ENCODE measurements at places on chromosomes 12 and 14.

- no peak for DNase-seq
Measured at GRCh38 chr12:31899109-31899508, 60.1 kb upstream of the RESF1 start.

- no peak for DNase-seq
Measured at GRCh38 chr14:95679998-95680735, 6.1 kb upstream of the TCL1B start.

DNA sequence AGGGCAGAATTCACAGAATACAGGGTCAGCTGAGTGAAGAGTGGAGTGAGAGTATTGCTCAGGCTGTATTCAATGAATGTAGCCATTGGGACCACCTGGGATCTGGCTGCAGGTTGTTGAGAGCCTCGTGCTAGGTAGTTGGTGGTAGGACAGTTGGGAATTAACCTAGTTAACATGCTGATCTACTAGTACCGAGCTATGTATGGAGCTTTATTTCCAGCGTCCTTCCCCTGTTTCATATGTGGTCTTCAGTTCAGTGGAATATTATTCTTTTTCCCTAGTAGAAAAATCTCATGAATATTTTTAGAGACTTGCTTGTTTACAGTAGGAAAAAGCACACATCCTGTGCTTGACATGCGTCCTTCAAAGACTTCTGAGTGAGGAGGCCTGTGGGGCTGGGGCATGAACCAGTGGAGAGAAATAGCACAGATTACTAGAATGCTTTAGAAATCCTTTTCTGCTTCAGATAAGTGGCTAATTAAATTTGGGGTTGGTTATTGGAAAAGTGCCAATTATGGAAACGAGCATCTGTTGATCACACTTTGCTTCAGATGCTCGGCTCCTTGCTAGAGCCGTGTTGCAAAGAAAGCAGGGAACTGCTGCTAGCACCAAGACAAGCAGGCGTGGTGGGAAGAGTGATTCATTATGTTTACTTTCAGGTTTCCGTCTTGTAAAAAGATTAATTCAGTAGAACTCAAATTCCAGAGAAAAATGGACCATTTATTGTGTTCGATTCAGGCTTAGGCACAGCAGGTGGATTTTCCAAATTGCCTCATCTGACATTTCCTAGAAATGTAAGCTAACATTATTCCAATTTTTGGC is 53.6 kb downstream of the ARF6 start:
- peak; percentile 60 for DNase-seq

DNA sequence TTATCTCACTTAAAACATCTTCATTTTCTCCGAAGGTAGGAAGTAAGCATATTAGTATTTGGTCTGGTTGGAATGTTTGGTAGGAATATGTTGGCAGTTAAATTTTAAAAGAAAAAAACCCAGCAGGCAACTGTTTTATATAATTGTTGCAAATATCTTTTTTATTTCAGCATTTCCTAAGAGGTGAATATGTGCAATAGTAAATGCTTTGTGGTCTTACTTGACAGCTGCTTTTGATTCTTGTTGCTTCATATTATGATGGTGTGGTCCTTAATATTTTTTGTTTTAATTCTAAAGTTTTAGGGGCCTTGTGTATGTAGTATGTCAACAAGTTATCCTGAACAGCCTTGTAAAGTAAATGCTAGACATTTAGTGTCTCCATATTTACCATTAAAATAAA is 6.3 kb downstream of the TRAFD1 start:
- DNase-seq, result no peak

GRCh38 chr14:100432652-100433427 is 109.7 kb downstream of the SLC25A47 start:
- DNase-seq, result no peak

- no peak for DNase-seq
Measured at GRCh38 chr12:83210933-83211332, 524.2 kb downstream of the TMTC2 start.

GRCh38 chr12:66903782-66904396 is 225.0 kb upstream of the GRIP1 start:
- no peak for DNase-seq

GRCh38 chr12:56158926-56159461 is 835 bp downstream of the MYL6 start:
- DNase-seq, result peak; percentile 54

- no peak for DNase-seq
Measured at GRCh38 chr14:70721542-70721941, 79.8 kb downstream of the TTC9 start.

DNA sequence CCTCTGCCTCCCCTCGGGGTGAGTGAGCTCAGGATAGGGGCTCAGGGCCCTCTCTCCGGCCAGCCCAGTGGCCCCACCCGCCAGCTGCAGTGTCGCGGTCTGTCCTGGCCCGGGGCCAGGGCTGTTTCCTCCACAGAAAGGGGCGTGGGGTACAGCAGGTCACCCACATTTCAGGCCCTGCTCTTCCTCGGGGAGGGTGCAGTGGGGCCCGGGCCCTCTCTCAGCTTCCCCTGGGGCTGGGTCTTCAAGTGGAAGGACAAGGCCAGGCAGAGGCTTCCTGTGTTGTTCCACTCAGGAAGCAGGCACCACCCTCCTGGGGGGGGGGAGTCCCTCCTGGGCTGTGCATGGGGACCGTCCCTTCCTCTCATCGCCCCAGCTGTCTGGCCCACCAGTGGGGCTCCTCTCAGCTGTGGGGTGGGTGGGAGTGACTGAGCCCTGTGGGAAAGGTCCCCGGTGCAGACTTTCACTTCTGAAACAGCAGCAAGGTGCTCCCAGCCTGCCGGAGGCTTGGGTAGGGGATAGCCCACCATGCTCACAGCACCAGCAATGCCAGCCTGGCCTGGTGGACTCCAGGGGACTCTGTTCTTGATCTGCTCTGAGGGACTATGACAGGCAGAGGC is 3.7 kb downstream of the GPR132 start:
- peak; percentile 57 for DNase-seq

GRCh38 chr12:67920413-67920812 is 68.8 kb upstream of the IFNG-AS1 start:
- DNase-seq, result no peak

- peak; percentile 78 for DNase-seq
Measured at GRCh38 chr14:68843471-68844209, 50.8 kb upstream of the ZFP36L1 start.

DNA sequence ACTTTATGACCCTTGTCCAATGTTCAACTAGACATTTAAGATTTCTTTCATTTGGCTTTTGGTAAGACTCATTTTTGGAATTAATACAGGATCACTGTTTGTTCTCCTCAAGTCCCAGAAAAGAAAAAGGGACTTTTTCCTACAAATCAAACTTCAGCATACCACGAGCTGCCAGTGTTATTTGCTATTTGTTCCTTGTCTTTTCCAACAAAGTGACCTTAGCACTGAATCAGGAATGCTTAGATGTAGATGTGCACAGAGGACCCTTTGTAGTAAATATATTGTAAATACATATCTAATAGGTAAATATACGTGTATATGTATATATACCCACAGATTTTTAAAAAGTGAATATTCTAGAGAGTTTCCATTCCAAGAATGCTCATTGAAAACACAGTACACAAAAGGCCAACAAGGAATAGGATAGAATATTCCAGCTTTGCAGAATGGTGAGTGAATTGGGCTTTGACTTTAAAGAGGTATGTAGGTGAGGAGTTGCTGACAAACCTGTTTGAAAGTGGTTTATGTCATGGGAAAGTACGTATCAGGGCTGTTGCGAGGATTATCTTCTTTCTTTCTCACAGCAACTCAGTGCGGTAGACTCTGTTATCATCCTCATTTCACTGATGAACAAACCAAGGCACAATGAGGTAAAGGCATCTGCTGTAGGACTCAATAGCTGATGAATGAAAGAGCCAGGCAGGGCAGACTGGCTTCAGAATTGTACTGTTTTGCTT is 65.0 kb downstream of the HMGA2 start:
- DNase-seq, result no peak

DNA sequence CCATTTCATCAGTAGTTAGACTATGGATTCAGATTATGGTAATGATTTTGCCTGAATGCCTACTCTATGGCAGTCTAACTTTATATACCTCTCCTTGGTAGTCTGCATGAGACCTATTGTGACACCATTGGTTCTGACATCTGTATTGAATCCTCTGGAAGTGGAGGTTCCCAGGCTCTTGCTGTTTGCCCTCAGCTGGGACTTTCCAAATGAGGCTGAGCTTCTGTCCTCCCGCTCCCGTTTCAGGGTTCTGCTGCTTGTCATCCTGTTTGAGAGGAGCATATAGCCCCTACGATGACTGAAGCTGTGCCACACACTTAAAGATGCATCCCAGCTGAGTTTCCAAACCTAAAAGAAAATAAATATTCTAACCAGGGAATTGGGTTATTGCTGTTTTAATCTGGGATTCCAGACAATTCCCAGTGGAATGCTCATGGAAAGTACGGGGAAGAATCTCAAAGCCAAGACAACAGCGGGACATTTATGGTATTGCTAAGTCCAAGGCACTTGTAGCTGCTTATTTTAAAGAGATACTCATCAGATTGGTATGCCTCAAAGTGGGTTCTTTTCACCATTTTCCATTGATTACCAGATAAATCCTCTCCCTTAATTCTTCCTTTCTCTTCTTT is 105.9 kb downstream of the ETV6 start:
- DNase-seq, result no peak

- DNase-seq, result no peak
Measured at GRCh38 chr14:72545411-72546311, 348.2 kb downstream of the DPF3 start.

GRCh38 chr12:50240096-50240791 is 43.1 kb downstream of the LIMA1 start:
- DNase-seq, result no peak

DNA sequence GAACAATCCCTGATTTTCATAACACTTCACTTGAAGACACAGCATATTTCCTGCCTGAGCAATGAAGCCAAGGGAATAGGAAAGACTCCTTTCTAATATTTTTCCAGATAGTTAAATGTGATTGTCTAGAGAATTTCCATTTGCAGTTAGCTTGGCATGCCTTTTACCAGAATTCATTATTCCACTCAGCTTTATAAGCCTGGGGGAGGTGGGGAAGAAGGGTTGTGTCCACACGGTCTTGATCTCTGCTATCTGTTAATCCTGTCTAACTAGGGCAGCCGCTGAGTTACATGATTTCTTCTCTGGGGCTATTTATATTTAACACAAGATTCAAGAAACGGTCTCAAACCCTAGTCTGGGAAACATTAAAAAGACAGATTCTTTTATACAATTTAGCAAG is 146.6 kb upstream of the FSCB start:
- DNase-seq, result no peak

- DNase-seq, result no peak
Measured at GRCh38 chr12:66164349-66164821, 5.4 kb downstream of the TMBIM4 start.

GRCh38 chr14:56159066-56159465 is 40.9 kb downstream of the PELI2 start:
- DNase-seq, result no peak

- DNase-seq, result peak; percentile 33
Measured at GRCh38 chr14:75301666-75302325, 23.2 kb downstream of the FOS start.

DNA sequence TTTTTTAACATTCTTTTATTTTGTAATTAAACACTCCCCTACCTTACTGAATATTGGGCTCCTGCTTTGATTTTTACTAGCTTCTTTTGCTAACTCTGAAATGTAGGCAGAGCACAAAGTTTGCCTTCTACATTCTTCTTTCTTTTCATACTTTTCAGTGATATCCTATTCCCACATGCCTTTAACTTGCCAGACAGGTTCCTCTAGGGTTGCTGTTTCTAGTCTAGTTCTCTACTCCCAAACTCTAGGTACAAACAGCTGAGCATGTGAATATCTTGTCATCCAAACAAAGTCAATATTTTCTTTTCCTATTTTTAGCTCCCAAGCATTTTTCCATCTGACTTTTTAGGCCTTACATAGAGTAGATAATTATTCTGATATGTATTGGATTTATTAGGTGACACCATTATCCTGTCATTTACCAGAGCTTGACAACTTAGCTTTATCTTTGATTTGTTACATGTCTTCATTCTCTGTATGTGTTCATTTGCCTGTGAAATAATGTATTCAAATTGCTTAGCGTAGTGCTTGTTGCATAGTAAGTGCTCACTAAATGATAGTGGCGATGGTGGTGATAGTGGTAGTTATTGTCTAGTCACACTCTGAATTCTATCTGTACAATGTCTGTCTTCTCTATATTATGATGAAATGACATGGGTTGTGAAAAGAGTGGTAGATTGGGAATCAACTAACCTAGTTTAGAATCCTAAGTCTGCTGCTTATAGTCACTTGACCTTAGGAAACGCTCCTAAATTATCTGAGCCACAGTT is 73.6 kb upstream of the DNM1L start:
- DNase-seq, result no peak

DNA sequence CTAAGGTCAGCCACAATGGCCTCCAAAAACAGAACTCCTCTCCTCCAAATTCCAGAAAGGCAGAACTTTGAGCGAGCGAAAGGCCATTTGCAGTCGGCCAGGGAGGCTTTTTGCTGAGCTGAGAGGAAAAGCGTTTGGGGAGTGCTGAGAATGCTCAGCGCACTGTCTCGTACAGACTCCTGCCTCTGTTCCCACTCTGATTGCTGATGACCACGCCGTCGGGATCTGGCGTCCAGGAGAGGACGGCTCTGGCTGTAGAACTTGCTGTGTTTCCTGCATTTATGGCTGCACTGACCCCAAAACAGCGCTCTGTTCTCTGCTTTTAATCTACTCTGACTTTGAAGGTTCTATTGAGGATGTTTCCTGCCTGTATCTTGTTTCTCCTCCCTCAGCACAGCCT is 82.4 kb upstream of the WSCD2 start:
- no peak for DNase-seq

GRCh38 chr12:4824380-4824779 is 85.3 kb upstream of the KCNA1 start:
- DNase-seq, result no peak

DNA sequence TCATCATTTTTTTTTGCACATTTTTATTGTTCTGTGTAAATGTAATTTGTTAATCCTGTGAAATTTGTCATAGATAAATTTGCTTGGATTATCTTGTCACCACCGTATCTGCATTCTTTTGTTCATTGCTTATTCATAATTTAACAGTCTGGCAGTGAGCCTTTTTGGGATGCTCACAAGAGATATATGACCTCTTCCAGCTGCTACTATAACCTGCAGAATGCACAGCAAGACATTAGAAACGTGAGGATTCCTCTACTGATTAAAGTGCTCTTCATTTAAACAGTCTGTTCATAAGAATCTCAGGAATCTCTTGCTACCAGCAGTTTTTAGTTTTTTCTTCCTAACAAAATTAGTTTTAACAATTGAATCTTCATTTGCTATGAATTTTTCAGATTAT is 9.1 kb downstream of the NPAS3 start:
- no peak for DNase-seq
